ENCODE measurements at places on chromosomes 7 and 10.

DNA sequence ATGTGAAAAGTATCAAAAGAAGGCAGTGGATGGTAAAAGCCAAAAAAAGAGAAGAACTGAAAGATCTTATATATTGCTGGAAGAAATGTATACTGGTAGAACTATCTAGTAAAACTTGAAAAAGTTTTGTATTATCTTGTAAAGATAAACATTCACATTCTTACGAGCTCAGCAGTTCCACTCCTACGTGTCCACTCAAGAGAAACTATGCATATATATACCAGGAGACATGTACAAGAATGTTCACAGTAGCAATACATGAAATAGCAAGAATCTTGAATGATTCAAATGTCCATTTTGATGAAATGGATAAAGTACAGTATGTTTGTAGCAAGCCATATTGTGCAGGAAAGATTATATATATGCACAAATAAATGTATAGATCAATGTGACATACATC, 155.0 kb downstream of the RNF133 start:
- no peak for DNase-seq

DNA sequence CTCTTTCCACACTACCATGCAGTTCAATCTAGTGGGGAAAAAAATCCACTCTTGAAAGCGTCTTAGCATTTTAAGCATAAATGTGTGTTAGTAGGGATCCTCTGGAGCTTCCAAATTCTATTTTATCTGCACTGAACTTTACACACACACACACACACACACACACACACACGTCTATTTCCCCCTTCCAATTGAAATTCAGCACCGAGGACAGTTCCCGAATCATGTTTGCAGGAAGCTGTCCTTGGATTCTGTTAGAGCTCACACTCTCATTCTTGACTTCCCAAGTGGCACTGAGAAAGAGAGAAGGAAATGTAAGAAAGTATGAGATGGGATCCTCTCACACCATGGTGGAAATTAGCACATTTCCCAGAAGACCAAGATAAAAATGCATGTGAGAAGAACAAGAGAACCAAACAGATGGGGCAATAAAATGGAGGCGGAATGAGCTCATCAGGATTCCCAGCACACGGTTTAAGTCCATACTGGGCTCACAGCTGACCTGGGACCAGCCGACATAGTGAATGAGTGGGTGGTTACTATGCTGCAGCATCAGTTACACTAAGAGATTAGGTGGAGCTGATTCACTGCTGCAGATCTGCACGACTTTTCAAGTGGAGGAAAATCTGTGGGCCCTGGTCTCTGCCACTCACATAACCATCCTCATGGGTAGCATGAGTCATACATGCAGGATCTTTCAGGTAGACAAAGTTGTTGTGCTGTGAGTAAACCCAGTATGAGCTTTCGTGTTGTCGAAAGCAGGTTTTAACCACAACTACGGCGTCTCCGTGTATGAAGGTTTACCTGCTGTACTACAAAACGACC, 3.3 kb upstream of the NPTX2 start:
- DNase-seq: no peak

- no peak for DNase-seq
Observed at GRCh38 chr7:86692755-86693154, 49.0 kb downstream of the GRM3 start.

DNA sequence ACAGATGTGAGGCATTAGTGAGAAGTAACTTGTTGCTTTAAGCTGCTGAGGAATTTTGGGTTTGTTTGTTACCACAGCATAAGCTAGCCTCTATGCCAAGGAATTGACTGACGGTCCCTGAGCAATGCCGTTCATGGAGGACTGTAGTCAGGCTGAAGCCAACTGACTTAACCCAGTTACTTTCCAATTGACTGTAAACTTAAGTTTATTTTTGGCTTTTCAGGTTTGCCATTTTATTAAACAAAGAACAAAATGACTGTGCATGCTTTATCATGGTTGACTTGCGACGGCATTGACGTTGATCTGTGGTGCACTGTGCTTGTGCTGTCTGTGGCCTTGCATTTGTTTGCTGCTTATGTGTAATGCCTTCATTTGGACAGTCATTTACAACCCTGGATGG, 53.5 kb downstream of the DNAJB9 start:
- no peak for DNase-seq

DNA sequence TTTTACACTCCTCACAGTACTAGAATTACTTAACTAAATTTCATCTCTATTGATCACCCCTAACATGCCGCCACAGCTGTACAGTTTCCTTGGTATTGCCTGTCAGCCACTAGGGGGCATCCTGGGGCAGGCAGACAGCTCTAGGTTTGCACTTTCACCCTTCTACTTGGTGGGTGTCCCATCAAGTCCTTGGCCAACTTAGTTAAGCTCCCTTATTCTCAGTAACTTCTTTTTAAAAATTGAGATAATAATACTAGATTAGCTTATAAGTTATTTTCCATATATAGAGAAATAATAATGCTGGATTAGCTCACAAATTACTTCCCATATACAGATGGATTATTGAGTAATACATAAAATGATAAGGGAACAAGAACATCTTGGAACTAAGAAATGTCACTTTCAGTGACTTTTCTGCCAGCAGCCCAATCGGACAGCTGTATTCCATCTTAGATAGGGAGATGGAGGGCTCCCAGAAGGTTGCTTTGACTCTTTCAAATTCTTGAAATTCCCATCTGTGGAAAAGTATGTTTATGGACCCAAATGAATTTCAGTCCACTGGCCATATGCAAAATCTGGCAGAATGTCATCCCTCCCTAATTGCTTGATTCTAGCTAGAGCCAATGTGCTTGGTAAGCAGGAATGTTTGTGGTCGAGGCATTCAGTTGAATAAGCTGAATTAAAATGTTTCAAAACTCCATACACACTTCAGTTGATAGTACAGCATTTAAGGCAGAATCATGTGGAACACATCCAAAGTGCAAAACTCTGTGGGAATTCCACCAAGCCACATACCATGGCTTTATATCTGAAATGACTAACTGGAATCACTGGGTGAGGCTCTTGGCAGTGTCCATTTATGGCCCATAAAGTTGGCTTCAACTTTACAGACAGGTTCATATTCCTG, 309.7 kb downstream of the CSTF2T start:
- peak; percentile 1 for DNase-seq

DNA sequence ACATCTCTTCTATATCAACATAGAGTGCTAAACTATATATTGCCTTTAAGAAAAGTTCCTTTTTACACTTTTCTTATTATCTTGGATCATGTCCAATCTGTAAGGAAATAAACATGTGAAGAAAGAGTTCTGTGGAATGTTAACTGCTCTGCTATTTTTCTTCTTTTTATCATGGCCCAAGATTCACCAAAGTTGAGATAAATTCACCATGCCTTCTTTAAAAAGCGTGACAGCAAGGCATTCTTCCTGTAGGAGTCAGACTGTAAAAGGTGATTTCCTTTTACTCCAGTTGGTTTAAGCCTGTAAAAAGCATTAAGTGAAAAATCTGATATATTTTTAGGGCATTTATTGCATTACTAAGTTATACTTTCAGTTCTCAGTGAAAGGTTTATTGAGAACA, 165.7 kb upstream of the FZD1 start:
- DNase-seq: no peak

GRCh38 chr10:91038971-91039370, 118.1 kb upstream of the ANKRD1 start:
- DNase-seq: no peak

- no peak for DNase-seq
Observed at GRCh38 chr10:51047857-51048256, 26.4 kb upstream of the PRKG1 start.

DNA sequence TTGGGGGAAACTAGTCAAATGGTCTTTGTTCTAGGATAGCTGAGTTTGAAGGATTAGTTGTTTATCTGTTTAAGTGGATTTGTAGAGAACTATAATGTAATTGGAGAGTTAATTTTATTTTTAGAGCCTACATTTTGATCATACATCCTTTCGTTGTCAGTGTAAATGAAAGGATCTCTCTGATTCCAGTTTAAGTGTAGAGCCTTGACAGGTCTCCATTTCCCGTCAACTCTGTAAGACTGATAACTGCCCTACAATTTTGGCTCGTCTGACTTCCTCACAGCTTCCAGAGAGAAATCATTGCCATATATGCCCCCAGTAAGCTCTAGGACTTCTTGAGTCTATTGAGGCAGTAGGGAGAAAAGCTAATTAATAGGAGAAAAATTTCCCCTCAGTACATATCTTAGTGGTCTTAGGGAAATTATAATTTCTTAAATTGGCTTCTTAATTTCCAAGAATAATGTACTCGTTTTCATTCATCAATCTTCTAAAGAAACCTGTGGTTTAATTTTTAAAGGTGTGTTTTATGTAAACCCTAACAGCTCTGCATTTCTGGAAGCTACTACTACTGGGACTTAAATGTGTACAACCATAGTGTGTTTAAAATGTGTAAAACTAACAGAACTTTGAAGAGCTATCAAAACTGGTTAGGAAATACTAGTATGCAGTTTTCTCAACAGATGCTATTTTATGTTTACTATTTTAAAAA, 3.8 kb downstream of the KMT2E start:
- no peak for DNase-seq

DNA sequence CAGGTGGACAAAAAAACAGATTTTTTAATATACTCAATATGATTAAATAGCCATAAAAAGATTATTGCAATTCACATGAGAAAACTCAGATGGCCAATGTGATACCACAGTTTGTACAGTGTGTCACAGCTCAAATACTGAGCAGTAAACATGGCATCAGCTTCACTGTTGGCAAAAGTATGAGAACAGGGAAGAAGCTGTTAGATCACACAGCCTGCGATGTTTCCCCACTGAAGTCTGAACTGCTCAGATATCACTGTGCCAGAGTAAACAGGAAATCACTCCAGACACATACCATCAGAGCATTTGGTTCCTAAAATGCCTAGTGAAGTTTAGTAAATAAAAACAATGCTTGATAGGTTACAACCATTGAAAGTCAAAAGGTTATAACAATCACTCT, 347.8 kb downstream of the ETV1 start:
- no peak for DNase-seq

Data from stimulated activated CD8-positive, alpha-beta memory T cell treated with anti-CD3 and anti-CD28 coated beads, Interleukin-7, amount 100 ng/mL, for 1 hour (primary cell).